ENCODE measurements at places on chromosomes 5 and 9.

- DNase-seq = no peak
Measured at GRCh38 chr5:33330992-33331391, 109.8 kb upstream of the TARS1 start.

GRCh38 chr9:135307300-135307699 lies 172.3 kb upstream of the PPP1R26 start:
- no peak for DNase-seq

DNA sequence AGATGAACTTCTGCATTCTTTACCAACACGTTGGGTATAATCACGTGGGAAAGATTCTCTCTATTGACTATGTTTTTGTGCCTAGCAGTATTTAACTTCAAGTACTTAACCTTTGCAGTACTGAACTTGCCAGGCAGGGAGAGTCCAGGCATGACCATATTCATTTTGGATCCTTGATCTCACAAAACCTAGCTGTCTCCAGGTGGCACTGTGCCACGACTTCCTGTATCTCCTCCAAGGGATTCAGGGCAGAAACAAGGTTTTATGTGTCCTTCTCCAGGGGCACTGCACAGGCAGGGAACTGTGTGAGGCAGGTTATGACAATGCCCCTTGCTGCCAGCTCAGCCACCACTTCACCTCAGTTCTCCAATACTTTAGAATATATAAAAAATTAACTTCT lies 11.7 kb upstream of the IFNA5 start:
- DNase-seq = no peak

GRCh38 chr9:71549023-71549422 lies 219.3 kb downstream of the CEMIP2 start:
- no peak for DNase-seq

- no peak for DNase-seq
Measured at GRCh38 chr5:8429778-8430758, 561.1 kb downstream of the MTRR start.

GRCh38 chr5:76342474-76342873 lies 60.6 kb upstream of the IQGAP2 start:
- no peak for DNase-seq

- no peak for DNase-seq
Measured at GRCh38 chr5:8905021-8905420, 640.9 kb downstream of the SEMA5A start.

- DNase-seq = no peak
Measured at GRCh38 chr5:143011585-143011984, 241.4 kb downstream of the ARHGAP26 start.

DNA sequence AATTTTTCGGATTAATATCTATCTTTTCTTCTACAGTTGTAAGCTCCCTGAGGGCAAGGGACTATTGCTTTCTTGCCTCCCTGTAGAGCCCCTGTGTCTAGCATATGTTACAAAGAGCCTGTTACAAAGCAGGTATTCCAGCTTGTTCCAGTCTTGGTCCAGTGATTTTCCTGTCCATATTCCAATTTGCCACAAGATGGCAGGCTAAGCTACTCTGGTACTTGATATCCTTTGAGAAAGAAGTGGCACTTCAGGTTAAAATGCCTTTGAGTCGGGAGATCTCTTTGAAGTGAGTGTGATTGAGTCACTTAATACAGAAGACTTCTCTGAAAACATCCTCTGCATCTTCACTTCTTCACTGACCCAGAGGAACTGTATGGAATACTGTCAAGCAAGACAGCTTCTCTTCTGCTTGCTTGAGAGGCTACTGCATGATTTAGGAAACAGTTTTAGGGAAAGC lies 24.5 kb downstream of the CAVIN4 start:
- no peak for DNase-seq

Data from GM06990 (cell line).